Sciatic nerve (tissue), 2 donors: ENCODE measurements at places on chromosomes 5 and 9.

GRCh38 chr9:116342061-116342460 is 188.5 kb downstream of the PAPPA start:
- DNase-seq: no peak

- no peak for DNase-seq
Measured at GRCh38 chr5:159525117-159525516, 194.8 kb upstream of the IL12B start.

DNA sequence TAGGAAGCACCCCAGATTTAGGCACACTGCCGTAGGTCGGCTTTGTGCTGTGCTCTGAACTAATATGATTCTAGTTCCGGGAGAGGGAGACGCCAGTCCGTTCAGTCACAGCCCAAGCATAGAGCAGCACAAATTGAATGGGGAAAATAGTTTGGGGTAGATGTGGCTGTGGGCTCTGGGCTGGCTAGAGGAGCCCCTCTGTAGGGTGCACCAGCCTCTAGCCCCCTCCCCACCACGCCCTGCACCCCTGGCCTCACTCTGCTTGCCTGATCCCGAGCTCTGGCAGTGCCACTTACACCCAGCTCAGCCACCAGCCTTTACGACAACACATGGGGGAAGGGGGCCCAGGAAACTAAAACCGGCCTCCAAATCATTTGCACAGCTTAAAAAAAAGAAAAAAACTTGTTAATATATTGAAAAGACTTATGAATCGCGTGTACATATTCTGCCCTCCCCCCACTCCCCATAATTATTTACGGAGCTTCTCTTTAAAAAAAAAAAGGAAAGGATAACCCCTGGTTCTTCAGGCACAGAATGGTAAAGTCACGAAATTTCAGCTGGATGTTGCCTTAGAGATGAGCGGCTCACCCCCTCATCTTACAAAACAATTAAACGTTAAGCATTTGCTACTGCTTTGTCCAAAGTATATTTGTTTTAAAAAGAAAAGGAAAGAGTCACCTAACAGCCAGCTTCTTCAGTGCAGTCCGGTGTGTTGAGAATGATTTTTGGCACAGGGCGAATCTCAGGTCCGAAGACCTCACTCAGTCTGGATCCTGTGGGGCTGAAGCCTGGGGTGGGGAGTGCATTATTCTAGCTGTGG is 3.5 kb downstream of the LMX1B start:
- no peak for DNase-seq

- DNase-seq: no peak
Measured at GRCh38 chr5:7321724-7322123, 74.2 kb upstream of the ADCY2 start.

GRCh38 chr9:123796618-123797484 is 133.1 kb downstream of the DENND1A start:
- no peak for DNase-seq

DNA sequence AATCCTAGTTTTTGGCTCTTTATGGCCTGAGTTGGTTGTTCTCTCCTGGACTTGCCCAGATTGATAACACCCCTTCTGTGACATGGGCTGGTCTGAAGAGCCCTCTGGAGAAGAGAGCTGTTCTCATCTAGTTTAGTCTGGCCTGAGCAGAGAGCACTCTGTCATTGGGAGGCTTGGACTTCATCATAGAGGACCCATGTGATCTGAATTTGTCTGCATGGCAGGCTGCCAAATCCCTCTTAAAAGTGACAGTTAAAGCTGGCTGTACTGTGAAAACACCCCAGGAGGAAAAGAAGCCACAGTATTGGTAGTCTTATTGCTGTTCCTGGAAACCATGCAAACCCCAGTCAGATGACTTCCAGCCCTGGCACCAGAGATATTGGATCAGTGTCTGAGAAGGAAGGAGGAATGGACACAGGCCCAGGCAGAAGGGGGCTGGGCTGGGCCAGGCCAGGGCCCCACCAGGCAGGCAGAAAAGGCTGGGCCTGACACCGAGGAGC is 3.7 kb upstream of the WDR31 start:
- DNase-seq: peak; percentile 82

GRCh38 chr5:165508286-165508685 is 2002.9 kb downstream of the MAT2B start:
- DNase-seq: no peak

DNA sequence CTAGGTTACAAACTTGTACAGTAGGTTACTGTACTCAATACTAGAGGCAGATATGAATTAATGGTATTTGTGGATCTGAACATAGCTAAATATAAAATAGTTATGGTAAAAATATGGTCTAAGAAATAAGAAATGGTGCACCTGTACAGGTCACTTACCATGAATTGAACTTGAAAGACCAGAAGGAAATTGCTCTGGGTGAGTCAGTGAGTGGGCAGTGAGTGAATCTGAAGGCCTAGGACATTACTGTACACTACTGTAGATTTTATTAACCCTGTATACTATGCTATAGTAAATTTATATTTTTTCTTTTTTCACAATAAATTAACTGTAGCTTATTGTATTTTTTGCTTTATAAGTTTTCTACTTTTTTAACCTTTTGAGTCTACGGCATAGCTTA is 1020.4 kb downstream of the CDH18 start:
- no peak for DNase-seq

GRCh38 chr5:133241179-133242092 is 189.6 kb downstream of the HSPA4 start:
- no peak for DNase-seq

GRCh38 chr9:123102375-123103113 is 69.1 kb downstream of the GPR21 start:
- no peak for DNase-seq

GRCh38 chr5:106258591-106259125 is 1412.1 kb downstream of the EFNA5 start:
- DNase-seq: no peak

DNA sequence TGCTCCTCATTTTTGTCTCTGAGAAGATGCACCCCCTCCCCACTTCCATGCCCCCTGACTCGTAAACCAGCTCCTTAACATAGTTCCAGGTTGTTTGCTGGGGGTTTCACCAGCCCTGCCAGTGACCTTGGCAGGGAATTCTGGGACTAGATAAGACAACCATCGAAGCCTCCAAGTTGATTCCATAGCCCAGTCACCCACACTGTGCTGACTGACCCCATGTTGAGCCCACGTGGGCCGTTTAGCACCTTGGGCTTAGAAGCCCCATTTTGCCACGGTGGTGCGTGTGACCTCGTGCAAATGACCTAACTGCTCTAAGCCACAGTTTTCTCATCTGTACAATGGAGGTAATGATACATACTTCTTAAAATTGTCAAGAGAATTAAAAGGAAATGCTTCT is 24.6 kb downstream of the PSAT1 start:
- no peak for DNase-seq

DNA sequence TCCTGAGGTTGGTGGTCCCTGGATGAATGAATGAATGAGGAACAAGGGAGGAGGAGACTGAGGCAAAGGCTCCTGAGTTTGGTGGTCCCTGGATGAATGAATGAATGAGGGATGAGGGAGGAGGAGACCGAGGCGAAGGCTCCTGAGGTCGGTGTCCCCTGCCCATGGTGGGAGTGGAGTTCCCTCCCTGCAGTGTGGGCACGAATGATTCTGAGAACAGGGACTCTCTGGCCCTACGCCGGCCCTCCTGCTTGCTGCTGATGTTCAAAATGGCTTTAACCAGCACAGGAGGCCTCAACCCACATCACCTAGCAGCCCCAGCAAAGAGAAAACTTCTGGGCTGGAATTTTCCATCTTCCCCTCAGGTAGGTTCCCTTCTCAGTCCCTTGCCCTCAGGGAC is 377.8 kb downstream of the IRX2 start:
- DNase-seq: no peak

DNA sequence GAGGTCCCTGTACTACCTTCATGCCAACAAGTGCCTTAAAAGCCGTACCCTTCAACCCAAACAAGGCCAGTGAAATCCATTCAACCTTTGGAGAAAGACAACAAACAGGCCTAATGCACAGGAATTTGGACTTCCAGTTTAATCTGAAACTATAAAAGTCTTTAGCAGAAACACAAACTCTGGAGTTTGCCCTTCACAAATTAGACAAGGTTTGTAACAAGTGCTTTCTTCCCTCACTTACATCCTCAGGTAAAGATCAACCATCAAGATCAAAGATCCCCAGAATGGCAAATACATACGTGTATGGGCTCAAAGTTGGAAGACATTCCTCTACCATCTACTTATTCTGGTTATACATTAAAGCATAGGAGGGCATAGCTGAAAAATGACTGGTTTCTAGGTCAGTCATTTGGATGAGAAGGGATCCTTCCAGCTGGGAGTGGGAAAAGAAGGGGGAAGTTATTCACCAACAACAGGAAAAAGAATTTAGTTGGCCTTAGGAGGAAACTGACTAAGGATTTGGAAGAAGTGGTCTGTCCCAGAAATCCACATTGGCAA is 2.0 kb downstream of the DAB2 start:
- no peak for DNase-seq

DNA sequence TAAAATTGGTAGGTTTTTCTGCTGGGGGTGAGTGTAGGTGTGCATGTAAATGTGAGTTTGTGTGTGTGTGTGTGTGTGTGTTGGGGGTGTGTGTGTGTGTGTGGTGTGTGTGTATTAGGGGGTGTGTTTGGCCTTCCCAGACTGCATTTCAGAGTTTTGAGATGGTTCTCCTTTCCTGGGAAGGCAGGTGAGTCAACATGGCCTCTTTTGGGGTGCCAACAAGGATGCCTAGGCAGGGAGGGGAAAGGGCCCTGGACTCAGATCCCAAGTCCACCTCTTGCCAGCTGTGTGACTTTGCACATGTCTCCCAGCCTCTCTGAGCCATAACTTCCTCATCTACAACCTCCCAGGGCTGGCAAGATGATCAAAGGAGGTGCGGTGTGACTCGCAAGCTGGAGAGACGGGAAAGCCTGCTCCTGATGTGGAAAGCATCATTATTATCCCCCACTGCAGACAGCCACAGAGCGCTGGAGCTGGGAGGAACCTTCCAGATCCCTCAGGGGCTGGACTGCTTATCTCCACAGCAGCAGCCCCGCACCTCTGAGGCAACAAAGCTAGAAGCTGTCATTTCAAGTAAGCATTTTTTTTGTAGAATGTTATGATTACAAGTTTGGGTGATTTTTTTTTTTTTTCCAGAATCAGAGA is 63.5 kb upstream of the TBC1D2 start:
- DNase-seq: no peak

- no peak for DNase-seq
Measured at GRCh38 chr9:83294816-83295215, 231.9 kb upstream of the RASEF start.

- DNase-seq: peak; percentile 65
Measured at GRCh38 chr5:130871346-130872086, 293.5 kb downstream of the HINT1 start.

GRCh38 chr5:58810086-58810485 is 227.2 kb downstream of the RAB3C start:
- no peak for DNase-seq

GRCh38 chr9:130212543-130213297 is 40.5 kb downstream of the NCS1 start:
- no peak for DNase-seq

- no peak for DNase-seq
Measured at GRCh38 chr9:107223381-107223780, 59.7 kb upstream of the RAD23B start.

GRCh38 chr9:120284821-120285220 is 295.1 kb downstream of the CDK5RAP2 start:
- DNase-seq: no peak

GRCh38 chr9:72444435-72444834 is 77.0 kb upstream of the TMC1 start:
- no peak for DNase-seq

DNA sequence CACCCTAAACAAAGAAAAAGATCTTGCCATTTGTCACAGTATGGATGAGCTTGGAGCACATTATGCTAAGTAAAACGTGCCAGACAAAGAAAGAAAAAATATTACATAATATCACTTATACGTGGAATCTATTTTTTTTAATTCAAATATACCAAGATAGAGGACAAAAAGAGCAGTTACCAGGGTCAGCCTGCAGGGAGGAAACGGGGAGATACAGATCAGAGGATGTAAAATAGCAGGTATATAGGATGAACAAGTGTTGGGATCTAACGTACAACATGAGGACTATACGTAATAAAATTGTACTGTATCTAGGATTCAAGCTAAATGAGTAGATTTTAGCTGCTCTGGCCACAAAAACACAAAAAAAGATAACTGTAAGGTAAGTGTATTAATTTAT is 247.5 kb downstream of the TMEM161B start:
- no peak for DNase-seq

GRCh38 chr5:15634591-15635288 is 134.8 kb downstream of the FBXL7 start:
- no peak for DNase-seq

DNA sequence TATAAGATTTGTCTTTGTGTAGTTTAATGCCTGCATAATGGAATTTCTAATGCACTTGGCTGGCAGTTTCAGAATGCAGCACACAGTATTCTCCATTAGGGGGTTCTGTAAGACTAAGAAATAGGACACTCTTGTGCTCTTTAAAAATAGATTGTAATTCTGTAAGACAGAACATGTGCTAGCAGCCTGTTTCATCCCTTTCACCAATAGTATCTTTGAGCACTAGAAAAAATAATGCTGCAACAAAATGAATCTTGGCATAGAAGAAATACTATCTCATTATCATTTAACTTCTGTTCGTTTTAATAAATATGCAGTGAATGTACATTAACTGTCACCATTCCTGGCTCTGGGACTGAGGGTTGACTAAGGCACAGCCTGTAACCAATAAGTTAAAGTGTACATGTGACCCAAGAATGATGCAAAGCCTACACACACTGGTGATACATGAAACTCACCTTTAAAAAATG is 23.8 kb upstream of the ZNF622 start:
- no peak for DNase-seq

DNA sequence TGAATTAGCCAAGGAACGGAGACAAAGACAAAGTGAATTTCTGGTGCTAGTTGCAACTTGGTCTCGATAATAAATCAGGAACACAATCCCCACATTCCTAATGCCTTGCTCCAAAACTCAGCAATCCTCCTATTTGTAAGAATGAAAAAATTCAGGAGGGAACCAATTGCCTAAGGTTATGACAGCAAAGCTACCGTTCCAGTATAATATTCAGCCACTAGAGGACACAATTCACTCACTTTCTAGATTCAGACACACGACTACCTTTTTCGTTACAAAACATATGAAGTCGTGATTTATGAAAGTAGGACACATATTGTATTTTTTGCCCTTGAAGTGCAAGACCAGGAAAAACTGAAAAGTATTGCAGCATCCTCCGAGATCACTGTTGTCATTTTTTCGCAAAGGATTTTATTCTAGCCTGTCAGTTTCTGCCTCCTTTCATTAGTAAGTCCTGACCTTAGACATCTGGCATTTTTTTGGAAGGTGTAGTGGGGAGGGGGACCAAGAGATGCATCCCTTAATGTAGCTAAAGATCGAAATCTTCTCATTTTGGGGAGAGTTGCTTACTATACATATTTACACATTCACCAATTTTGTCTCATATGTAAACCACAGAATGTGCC is 133.1 kb downstream of the DOCK8 start:
- DNase-seq: no peak
